Kasumi-1 (cell line): ENCODE measurements at places on chromosomes 13 and 19.
A peak's percentile ranks its signal among the peaks of the same experiment; 100 is the strongest.

DNA sequence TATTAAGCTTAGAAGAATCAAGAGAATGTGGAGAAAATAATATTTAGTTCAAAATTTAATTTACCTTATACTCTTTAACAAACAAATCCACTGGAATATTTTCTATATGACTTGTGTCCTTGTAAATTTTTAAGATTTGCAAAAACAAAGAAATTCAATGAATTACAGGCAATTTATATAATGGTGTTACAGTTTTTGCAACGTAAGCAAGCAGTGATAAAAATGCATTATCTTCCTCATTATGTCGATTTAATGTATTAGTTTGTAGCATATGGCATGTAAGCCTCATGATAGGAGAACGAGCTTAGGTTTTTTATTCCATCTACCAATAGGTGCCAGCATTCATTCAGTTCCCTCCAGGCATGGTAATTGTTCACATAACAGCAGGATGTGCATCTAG, 100.0 kb upstream of the PCDH9 start:
- no peak for DNase-seq

GRCh38 chr19:3708207-3708931, at the start of gene TJP3:
TJP3 (plus strand) TSS chr19:3708384; CDS start chr19:3728433, 20,049 bp downstream.
- no peak for DNase-seq

DNA sequence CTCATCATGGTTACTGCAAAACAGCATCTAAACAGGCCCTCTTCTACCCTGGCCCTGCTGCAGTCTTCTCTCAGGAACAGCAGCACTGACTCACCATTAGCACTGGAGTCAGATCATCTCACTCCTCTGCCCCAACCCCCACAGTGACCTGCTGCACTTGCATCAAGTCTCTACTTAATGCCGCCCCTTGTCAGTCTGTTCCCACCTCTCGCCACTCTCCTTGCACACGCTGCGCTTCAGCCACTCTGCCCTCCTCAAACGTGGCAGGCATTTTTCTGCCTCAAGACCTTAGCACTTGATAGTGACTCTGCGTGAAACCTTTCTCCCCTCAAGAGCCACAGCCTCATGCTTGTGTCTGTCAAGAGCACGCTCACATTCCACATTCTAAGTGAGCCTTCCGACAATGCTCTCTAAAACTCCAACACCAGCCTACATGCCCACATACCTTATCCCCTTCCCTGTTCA, 22.1 kb downstream of the MIPEP start:
- no peak for DNase-seq

DNA sequence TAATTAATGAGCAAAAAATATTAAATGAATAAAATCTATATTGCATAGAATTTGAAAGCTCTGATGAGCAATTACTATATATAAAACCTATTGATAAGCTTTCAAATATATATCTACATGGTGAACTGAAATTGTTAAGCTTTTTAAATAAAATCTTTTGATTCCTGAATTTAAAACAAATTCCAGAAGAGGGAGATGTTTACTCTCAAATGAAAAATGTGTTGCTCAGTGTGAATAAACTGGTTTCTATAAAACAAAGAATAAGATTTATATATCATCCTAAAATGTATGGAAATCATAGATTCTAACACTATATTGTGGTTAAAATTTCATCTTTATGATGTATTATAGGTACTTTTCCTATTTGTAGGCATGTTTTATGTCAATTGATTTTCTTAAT, 171.5 kb upstream of the SLITRK6 start:
- DNase-seq, result peak; percentile 4

GRCh38 chr19:55494172-55494761, 6.0 kb downstream of the SSC5D start:
- DNase-seq, result no peak

GRCh38 chr19:51066393-51067186, 1.7 kb upstream of the KLK13 start:
- DNase-seq, result no peak

GRCh38 chr13:20161275-20161950, 561 bp upstream of the GJA3 start:
- no peak for DNase-seq

DNA sequence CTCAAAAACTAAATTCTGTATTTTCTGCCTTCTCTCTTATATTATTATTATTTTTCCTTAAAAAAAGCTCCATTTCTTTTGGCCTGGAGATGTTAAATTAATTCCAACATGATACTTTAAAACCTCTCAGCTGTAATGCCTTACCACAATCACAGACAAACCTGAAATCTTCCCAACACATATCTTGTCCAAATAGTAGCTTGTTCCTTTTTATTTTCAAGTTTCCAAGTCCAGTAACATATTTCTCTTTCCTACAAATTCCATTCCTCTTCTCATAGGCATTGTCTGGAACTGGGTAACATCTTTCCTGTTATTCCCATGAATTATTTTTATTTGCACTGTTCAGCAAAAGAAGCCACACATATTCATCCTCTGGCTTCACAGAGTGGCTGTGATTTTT, 137.0 kb downstream of the SLITRK6 start:
- no peak for DNase-seq

DNA sequence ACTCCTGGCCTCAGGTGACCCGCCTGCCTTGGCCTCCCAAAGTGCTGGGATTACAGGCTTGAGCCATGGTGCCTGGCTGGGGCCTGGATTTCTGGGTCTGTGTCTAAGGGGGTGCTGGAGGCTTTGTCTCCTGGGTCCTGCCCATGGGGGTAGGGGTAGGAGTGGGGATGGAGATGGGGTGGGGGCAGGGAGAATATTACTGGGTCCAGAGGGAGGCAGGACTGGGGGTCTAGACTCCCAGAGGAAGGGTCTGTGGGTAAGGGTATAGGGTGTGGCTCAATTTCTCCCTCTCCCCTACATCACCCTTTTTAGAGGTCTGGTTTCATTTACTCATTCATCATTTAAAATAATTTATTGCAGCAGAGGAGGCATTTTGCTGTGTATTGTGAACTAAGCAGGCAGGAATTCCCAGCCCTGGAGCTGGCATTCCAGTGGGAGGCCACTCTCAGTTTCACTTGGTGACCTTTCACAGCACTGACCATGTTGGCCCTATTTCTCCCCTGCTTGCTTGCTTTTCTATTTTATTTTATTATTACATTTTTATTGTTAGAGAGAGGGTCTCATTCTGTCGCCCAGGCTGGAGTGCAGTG, 810 bp upstream of the NFKBID start:
- no peak for DNase-seq

- DNase-seq, result no peak
Observed at GRCh38 chr19:1312767-1313694, 27.4 kb downstream of the EFNA2 start.
